ENCODE measurements at places on chromosomes 7 and 10.

- DNase-seq = no peak
Measured at GRCh38 chr7:146074195-146074765, 42.3 kb upstream of the CNTNAP2 start.

DNA sequence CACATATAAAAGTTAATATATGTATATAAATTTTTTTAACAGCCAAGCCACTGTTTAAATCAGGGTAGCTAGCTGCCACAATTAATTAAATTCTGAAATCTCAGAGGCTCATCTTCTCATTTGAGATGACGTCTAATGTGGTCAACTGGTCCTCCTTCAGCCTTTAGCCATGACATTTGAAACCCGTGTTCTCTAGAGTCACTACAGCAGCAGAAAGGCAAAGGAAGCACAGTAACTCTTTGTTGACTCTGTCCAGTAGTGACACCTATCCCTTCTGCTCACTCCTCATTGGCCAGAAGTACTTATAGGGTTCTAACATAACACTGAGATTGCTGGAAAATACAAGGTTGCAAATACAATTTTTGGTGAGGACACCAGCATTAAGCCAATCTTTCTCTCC, 555.5 kb downstream of the ETV1 start:
- DNase-seq = no peak

DNA sequence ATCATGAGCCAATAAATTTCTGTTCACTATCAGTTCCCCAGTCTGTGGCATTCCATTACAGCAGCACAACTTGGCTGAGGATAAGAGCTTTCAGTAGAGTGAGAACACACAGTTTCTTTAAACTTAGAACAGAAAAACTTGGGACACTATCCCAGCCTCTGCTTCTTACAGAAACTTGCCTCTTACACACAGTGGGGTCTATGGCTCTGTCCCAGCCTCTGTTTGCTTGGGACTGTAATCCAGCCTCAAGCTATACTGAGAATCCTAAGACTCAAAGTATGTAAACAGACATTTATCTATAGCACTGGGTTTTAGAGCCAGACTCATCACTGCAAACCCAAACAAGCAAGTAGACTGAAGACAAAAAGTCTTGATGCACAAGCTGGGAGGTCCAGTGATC, 355.8 kb upstream of the VSTM2A start:
- no peak for DNase-seq

DNA sequence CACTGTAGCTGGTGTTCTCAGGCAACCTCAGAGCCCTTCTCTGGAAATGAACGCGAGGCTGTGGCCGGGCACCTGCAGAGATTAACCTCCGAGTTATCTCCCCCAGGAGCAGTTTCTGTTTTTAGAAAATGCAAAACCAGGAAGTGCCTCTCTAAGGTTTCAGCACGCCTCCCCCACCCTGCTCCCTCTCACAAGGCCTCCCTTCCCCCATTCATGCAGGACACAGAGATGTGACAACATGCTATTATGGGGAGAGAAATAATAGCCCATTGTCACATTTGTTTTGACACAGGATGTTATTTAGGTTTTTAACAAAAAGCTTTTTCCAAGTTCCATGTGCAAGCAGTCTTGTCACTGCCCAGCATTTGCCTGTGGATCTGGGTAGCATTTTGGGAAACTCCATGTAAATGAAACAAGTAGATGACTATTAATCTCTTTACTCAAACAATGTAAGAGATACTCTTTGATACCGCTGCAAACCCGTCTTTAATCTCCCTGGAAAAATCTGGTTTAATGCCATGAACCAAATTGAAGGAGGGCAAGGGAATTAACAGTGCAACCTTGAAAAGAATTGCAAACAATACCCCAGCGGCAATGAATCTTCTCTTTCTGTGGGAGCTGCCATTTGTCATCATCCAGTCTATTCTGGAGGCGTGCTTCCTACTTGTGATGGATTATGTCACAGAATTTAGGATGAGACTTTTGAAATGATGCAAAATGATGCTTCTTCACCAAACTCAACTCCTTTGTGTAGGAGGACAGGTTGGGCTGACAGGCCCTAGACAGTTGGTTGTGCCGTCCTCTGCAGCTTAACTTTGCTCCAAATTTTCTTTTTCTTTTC, 86.5 kb upstream of the NMT2 start:
- no peak for DNase-seq

GRCh38 chr10:114311023-114311422, 72.0 kb downstream of the VWA2 start:
- DNase-seq = no peak

DNA sequence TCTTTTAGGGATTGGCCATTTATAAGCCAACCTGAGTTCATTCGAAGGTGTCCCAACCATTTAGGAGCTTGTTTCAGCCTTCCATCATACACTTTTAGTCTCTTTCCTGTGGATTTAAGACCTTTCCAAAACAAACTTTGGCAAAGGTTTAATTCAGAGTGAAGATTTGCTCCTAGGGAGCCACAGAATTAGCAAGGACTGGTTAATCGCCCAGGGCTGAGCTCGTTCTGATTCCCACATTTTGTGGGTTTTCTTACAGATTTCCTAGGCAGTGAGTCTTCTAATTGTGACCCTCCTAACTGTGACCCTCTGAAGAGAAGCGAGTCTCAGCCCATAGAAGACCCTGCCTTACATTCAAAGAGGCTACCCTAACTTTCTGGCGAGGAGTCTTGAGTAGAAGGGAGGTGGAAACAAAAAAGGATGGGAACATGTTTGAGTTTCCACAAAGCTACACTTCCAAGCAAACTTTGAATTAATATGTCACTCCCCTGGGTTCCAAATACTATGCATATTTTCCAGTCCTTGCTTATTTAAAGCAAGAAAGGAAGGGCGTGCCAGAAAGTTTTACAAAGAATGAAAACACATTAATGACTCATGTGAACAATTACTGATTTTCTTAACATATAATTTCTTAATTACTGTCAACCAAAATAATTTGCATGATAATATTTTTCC, 118.3 kb downstream of the ARID5B start:
- DNase-seq = no peak

- no peak for DNase-seq
Measured at GRCh38 chr10:5442065-5442989, 30.0 kb downstream of the NET1 start.

GRCh38 chr7:362402-363096, 72.6 kb downstream of the FOXL3 start:
- DNase-seq = no peak

GRCh38 chr10:113309791-113310190, 243.1 kb upstream of the HABP2 start:
- DNase-seq = no peak
